SJSA1 (cell line): ENCODE measurements at places on chromosomes 5 and 9.
A peak's percentile ranks its signal among the peaks of the same experiment; 100 is the strongest.

DNA sequence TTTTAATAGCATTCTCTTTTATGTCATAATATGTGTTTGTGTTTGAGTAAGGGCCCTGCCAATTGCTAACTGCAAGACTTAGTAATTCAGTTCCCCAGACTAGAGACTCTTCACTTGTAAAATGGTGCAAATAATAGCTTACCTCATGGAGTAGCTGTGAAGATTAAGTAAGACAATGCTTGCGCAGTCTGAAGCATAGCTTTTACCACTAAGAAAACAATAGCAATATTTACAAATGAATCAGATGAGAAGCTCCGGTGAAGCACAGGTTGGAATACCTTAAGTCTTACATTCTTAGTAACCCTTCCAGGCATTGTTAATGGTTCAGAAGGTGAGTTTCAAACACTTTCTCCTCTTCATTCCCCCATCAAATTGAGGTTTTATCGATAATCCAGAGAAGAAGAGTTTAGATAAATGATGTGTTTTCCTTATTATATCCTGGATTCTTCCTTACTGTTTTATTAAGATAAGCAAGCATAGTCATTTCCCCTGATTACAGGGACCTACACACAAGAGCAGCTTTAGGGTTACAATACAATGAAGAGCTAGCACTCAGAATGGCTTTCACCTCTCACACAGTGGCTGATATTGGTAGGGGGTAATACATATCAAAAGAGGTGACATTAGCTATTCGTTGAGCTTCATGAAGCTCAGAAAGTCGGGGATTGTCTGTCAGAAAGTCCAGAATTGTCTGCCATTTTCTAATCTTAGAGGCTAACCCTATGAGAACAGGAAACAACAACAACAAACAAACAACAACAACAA lies 96.4 kb upstream of the EDIL3 start:
- no peak for DNase-seq

GRCh38 chr5:179827680-179828079 lies 7.0 kb downstream of the SQSTM1 start:
- DNase-seq = no peak

DNA sequence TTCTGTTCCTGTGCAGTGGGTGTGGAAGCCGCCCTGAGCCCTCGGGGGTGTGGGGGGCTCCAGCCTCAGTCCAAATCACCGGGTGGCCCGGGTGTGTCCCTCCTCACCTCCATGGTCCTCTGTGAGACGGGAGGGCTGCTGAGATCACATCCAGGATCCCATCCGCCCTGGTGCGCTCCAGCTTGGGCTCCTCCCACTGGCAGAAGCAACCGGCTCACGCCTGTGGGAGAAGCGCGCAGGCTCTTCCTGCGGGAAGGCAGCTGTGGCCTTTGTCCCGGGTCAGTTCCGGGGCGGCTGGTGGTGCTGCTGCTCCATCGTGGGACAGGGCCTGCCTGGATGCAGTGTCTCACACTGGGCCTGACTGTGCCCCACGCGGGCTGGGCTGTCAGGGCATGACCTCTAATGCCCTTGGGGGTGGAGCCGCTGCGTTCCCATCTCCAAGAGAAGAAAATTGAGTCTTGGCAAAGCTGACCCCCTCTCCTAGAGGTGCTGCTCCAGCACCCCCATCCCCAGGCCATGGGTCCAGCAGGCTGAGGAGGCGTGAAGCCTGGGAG lies 18.5 kb downstream of the OLFM1 start:
- no peak for DNase-seq

DNA sequence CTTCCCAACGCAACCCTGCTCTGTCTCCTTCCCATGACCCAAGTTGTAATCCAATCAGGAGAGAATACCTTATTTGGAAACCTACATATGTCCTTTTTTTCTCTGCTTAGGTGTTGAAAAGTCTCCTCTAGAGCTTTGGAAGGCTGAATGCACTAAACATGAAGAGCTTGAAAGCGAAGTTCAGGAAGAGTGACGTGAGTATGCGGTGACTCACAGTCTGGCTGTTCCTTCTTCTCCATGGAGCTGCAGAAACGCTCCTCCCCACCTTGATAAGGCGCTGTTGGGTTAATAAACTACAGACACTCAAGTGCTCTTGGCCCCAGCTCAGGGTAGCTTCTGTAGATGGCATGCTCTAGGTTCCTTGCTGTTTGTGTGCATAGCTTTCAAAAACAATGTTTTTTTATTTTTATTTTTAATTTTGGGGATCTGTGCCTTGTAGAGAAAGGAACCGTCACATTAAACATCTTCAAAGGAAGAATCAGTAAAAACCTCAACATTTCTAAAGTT lies 30.7 kb downstream of the RAI14 start:
- peak; percentile 77 for DNase-seq

- no peak for DNase-seq
These were observed 5.7 kb downstream of the NIPSNAP3B start for GRCh38 chr9:104769655-104770054.

GRCh38 chr5:142896325-142897007 lies 126.3 kb downstream of the ARHGAP26 start:
- no peak for DNase-seq

DNA sequence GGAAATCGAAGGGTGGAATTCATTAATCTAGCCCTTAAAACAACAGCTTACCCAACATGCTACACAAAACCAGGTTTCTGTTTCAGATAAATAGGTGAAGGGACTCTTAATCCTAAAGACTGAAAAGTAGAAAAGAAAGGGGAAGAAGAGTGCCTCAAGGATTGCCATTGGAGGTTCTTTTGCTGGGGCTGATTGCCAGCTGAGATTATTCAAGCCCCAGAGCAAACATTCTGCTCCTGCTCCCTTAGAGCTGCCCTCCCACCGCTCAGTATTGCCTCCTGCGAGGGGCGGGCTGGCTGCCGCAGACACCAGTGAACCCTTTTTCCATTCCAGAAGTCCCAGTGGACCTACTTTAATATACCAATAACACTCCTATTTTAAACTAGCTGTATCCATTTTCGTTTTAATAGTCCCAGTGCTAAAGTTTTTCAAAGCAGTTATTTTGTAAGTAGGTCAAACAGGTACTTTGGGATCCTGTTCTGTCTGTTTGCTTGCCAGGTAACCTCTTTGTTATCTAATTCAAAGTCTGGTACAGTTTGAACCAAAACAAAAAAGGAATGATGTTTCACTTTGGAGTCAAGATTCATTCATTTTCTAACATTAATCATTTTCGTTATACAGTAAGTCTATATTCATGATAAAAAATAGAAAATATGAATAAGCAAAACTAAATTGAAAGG lies 38.6 kb downstream of the HMGCS1 start:
- DNase-seq = no peak

DNA sequence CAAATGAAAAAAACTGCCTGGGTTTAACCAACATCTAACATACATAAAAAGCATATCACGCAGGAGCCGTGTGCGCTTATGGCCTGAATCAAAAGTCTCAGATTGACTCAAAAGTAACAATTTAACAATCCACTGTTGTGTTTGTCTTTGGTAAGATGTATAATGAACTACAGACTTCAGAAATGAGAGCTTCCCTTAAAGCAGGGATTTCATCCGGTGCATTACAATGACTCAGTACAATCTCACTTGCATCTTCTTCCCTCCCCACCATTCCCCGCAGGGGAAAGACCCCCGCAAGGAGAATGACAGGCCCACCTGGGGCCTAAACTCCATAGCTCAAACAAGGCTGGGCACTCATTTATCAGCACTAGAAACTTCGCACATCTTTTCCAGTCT lies 1.4 kb downstream of the ZFR start:
- no peak for DNase-seq

- no peak for DNase-seq
These were observed 261.2 kb upstream of the PIK3R1 start for GRCh38 chr5:67954351-67954750.

GRCh38 chr5:104903941-104904340 lies 1341.4 kb upstream of the NUDT12 start:
- no peak for DNase-seq

DNA sequence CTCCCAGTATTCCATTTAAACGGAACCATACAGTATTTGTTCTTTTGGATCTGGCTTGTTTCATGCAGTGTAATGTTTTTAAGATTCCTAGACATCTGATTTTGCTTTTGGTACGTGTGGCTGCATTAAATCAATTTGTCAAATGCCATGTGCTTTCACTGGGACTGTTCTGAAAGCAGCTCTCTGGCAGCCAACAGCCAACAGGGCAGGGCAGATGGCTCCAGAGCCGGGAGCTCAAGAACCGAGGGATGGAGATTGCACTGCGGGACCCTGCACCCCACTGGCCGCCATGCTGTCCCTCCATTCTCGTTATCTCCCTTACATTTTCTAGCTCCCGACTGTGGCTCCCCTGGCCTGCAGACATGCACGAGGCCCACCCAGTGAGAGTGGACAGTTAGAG lies 33.4 kb upstream of the AIF1L start:
- no peak for DNase-seq

GRCh38 chr9:94120854-94121376 lies 36.7 kb downstream of the PTPDC1 start:
- no peak for DNase-seq

GRCh38 chr9:91567642-91568274 lies 144.1 kb upstream of the NFIL3 start:
- no peak for DNase-seq

DNA sequence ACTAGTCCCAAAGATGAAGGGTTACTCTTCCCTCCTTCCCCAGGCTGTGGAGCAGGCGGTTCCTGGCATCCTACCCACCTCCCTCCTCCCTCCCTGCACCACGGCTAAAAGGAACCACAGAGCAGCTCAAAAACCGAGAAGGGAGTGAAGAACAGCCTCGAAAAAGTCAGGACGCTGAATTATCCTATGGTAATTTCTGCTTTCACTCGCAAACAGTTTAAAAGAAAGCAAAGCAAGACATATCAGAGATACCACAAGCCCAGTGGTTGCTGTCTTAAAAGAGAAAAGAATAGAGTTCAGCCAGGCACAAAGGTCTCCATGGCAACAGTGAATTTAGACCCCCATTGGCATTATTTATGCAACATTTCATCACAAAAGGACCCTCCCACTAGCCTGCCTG lies 315.4 kb downstream of the CTNND2 start:
- no peak for DNase-seq

- DNase-seq = peak; percentile 93
These were observed 157.0 kb downstream of the RGS3 start for GRCh38 chr9:113620377-113621161.
